Activated T-helper 2 cell treated with anti-CD3 and anti-CD28 coated beads, Interferon-gamma antibody, Interleukin-2, Interleukin-4, amounts not matched to agents 10 μg/mL and 5 μg/mL and 100 μg/mL, durations not matched to agents 14 hours and 24 hours and 36 hours (primary cell): ENCODE measurements at places on chromosomes 5 and 9. TPM values are rescaled to one million over a fixed set of nuclear protein-coding genes. Genes with fewer than 3 reads are reported as not detected.

DNA sequence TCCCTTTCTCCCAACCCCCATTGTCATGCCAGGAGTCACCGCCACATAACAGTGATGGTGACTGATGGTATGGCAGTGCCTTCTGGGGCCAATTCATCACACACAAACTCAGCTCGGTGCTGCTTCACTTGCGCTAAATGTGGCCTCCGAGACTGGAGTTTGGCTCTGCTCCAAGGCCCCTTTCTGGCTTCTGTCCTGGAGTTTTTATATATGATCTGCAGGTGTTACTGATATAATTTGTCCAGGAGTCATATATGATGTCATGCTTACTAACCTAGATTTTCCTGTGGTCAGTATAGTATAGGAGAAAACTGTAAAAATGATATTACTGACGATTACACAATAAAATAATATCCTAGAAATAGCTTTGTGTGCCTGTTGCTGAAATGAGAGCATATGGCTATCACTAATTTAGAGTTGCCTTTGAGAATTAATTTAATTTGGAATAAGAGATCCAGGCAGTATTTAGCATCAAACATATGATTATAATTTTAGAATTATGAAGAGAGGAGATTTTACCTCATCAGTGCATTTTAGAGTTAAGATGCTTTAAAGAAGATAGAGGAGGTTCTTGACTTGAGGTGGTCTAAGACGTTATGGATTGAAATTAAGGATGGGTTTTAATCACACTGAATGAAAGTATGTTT lies 334.1 kb upstream of the CD180 start:
- no peak for DNase-seq

GRCh38 chr5:163373436-163374084 lies 63.8 kb upstream of the CCNG1 start:
- DNase-seq: no peak

DNA sequence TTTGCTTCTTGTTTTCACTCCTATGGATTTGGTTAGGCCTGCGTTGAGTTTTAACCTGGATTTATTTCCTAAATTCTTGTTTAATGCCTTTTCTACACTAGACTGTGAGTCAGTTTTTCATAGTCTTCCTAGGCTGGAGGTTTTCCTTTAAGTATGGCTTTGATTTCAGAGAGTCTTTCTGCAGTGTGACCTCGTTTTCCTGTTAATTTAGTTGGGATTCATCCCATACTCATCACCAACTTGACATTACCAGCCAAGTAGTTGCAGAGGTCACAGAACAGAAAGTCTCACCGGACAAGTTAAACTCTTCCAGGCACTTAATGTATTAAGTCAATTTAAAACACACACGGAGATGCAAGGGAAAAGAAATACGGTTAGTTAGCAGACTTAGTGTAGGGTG lies 29.7 kb upstream of the AUH start:
- DNase-seq: no peak

GRCh38 chr5:9653811-9654210 lies 23.7 kb upstream of the TAS2R1 start:
- no peak for DNase-seq

DNA sequence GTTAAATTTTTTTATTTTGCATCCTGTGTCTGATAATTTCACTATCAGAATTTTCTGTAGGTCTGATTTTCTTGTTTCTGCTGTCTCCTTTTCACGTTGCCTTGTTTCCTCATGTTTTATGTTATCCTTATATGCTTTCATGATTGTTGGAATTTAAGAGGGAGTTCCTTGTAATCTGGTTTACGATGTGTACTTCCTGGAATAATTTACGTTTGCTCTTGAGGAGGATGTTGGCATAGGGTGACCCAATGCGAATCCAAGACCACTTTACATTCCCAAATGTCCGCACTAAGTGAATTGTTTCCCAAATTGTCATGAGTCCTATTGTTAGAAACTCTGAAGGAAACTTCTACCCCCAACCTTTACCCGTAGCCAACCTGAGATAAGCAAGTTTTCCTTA lies 80.3 kb downstream of the ADAMTSL1 start:
- DNase-seq: no peak

DNA sequence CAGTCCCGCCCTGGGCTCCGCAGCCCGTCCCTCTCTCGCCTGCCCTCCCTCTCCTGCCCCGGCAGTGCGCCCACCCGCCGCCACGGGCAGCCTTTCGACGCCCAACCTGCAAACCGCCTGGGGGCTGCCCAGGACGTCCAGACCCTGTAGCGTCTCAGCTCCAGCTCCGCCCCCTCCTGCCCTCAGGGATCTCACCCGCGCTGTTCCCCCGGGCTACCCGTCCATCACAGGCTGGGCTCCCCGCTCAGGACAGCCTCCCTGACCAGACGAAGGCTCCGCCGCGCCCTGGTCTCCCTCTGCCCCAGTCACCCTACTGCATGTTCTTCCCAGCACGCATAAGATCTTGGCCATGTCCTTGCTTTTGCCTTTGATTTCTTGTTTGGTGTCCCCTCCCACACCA lies 1.4 kb downstream of the RASGEF1C start:
- DNase-seq: no peak

DNA sequence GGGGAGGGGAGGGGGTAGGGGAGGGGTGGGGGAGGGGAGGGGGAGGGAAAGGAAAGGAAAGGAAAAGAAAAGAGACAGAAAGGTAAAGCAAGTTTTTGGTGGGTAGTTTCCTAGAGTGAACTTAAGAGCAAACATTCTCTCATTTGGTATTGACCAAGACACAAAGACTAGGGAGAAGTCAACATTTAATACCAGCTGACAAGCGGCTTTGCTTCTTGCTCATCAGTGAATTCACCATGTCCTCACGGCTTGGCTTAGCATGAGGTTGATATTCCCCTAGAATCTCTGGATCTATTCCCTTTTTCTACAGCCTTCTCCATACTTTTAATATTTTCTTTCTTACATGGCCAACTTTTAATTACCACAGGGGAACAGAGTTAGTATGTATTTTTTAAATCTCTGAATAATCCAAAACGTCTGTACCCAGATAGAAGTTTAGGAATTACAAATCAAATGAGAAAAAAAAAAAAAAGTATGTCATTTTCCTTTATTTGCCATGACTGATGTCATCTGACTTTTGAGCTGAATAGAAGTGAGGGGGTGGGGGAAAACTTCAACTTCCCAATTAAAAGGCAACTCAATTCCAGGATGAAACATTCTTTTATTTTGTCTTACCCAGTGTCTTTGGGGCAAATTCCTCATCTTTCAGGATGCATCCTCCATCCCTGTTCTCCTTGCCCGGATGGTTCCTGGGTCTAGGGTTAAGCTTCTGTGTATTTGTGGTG lies 40.1 kb upstream of the GLIS3 start:
- DNase-seq: no peak

- no peak for DNase-seq
Observed at GRCh38 chr9:80881320-80881719, 808.0 kb downstream of the TLE1 start.

GRCh38 chr5:4868140-4868735 lies 271.9 kb upstream of the ADAMTS16 start:
- DNase-seq: peak; percentile 11

DNA sequence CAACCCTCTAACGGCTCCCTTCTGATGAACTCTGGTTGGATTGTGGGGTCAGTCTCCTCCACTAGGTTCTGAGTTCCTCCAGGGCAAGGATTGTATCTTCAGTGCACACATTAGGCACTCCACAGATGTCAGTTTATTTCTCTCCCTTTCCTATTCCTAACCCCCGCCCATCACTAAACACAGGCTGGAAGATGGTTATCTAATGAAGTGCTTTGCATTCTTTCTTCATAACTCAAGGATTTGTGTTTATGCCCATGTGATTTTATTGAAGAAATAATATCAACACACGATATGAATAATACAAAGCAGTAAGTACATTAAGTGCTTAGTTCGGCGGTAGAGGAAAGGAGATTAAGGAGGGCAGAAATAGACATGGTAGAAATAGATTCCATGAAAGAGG lies 4.4 kb upstream of the CREBRF start:
- no peak for DNase-seq

GRCh38 chr5:57358796-57359592 lies 123.6 kb downstream of the ACTBL2 start:
- no peak for DNase-seq

DNA sequence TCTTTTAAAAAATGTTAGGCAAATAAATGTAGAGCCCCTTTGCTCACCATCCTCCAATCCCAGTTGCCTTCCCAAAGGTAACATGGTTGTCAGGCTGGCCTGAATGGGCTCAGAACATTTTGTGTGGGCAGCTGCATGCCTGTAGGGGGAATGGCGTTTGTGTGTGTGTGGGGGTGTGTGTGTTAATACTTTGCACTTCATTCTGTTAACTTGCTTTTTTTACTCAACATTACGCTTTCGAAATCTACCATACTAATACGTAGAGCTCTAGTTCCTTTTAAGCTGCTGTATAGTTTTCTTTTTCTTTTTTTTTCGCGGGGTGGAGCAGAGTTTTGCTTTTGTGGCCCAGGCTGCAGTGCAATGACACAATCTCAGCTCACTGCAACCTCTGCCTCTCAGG lies 14.0 kb downstream of the MYOZ3 start:
- no peak for DNase-seq

- DNase-seq: no peak
Observed at GRCh38 chr9:134598884-134599245, 42.7 kb upstream of the COL5A1 start.

DNA sequence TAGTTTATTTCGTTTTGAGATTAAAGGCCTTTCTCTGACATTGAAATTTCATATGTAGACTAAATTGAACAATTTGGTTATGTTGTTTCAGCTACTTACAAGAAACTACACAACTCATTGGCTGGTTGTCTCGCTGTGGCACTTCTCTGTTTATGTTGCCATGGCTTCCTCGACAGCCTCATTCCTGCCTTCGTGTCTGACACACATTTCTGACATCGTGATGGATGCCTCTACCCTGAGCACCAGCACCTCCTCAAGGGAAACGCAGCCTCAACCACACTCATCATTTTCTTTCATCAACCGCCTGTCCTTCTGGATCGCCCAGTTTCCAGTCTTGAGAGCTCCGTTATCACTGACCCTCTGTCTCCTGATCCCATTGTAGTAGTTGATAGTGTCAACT lies 562.8 kb downstream of the PDE4D start:
- no peak for DNase-seq

- no peak for DNase-seq
Observed at GRCh38 chr5:122757285-122757684, 17.6 kb upstream of the SNX2 start.

- DNase-seq: no peak
Observed at GRCh38 chr5:132057498-132058255, 2.8 kb upstream of the IL3 start.

GRCh38 chr5:14560091-14560595 lies 21.4 kb upstream of the OTULINL start:
- DNase-seq: no peak

GRCh38 chr9:114994768-114995167 lies 64.4 kb upstream of the TNFSF8 start:
- no peak for DNase-seq

DNA sequence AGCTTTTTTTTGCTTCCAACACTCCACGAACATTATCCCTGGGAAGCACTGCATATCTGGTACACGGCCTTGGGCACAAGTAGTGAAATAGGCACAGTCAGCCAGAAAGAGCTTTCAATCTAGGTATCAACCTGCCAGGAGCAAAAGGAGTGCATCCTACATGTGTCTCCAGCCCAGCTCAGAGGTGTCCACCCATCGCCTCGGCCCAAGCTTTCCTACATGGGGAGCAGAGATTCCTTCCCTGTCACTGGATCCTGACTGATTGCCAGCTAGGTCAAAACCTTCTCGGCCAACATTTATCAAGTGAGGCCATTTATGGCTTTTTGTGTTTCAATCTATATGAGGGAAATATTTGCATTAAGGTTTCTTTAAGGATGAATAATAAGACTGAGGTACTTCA lies 55.8 kb downstream of the GOLM1 start:
- no peak for DNase-seq

- DNase-seq: no peak
Observed at GRCh38 chr9:116020801-116021200, 132.8 kb upstream of the PAPPA start.

DNA sequence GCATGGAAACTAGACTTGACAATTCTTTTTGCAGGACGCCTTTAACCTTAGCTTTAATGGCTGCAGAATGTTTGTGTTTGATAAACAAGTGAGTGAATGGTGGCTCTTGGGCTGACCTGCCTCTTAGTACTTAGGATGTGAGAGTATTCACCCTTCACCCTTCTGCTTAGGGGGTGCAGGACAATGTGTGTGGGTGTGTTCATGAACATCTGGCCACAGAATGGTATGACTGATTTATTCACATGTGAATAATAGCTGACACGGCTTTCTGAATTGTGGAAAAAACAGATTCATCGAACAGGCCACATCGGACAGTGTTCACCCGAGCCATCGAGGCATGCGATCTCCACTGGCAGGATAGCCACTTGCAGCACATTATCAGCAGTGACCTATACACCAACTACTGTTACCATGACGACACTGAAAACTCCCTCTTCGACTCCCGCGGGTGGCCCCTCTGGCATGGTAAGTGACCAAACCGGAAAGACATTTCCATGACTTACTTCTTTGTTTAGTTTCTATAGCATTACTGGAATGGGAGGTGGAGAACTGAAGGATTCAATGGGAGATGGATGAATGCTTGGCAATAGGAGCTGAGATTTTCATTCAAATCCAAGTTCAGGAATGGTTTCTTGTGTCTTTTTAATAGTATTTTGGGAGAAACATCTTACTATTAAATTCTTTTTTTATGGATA lies 193.6 kb downstream of the ZSWIM6 start:
- DNase-seq: no peak

- DNase-seq: no peak
Observed at GRCh38 chr5:102737805-102738469, 17.2 kb upstream of the PAM start.

GADD45G gene
- total RNA-seq: 18.4 and 19.9 TPM in 2 replicates

ZNG1E gene
- 43.5 and 50.8 TPM in 2 replicates for total RNA-seq

SLC9A3 gene
- total RNA-seq: 2.4 and 2.8 TPM in 2 replicates

NAA35 gene
- 31.3 and 33.6 TPM in 2 replicates for total RNA-seq

SLC24A2 gene
- not detected in 2 replicates for total RNA-seq

GMCL2 gene
- not detected in 2 replicates for total RNA-seq

TBC1D2 gene
- 1.3 and 1.5 TPM in 2 replicates for total RNA-seq

PCDHGB6 gene
- 0.21 and 0.34 TPM in 2 replicates for total RNA-seq

OR1Q1 gene
- total RNA-seq: not detected in 2 replicates

SLCO4C1 gene
- total RNA-seq: 0.50 and 0.57 TPM in 2 replicates

PCDHGB4 gene
- total RNA-seq: 0.28 and 0.34 TPM in 2 replicates

GPR150 gene
- total RNA-seq: 0.11 and 0.14 TPM in 2 replicates

PHF19 gene
- total RNA-seq: 167 and 170 TPM in 2 replicates

PCDHGA4 gene
- total RNA-seq: 0.44 and 0.57 TPM in 2 replicates

FBXL7 gene
- total RNA-seq: 0.05 TPM in 1 of 2 replicates, not detected in the other

PHF24 gene
- total RNA-seq: 0.11 TPM in 1 of 2 replicates, not detected in the other

PIP5K1B gene
- total RNA-seq: 76.2 and 77.2 TPM in 2 replicates

TMEM174 gene
- not detected in 2 replicates for total RNA-seq

LRRC14B gene
- total RNA-seq: not detected in 2 replicates
